ENCODE measurements at places on chromosomes 11 and 22. TPM values are rescaled to one million over a fixed set of nuclear protein-coding genes. Genes with fewer than 3 reads are reported as not detected.
A peak's percentile ranks its signal among the peaks of the same experiment; 100 is the strongest.

GRCh38 chr11:1916132-1916985 is 3.1 kb upstream of the TNNT3 start:
- H3K36me3 ChIP-seq, result no peaks in the 10 kb centered on the region
- DNase-seq, result no peak
- no peak overlapping the region for H3K4me3 ChIP-seq
- no peaks in the 10 kb centered on the region for H3K4me1 ChIP-seq
- no peaks in the 10 kb centered on the region for H3K27me3 ChIP-seq

GRCh38 chr11:64026575-64027205 is 9.0 kb upstream of the FLRT1 start:
- no peaks in the 10 kb centered on the region for H3K27me3 ChIP-seq
- H3K4me1 ChIP-seq, result peaks cover 12% of the 10 kb centered on the region
- no peaks in the 10 kb centered on the region for H3K36me3 ChIP-seq
- no peak overlapping the region for H3K4me3 ChIP-seq
- H3K27ac ChIP-seq, result no peak overlapping the region

- H3K36me3 ChIP-seq, result peaks cover 99% of the 10 kb centered on the region
- no peak overlapping the region for H3K4me3 ChIP-seq
- no peak overlapping the region for H3K27ac ChIP-seq
- H3K27me3 ChIP-seq, result no peaks in the 10 kb centered on the region
- peaks cover 24% of the 10 kb centered on the region for H3K4me1 ChIP-seq
Measured at GRCh38 chr22:38497869-38498268, 8.2 kb downstream of the DDX17 start.

- peak; percentile 59 for DNase-seq
- peaks cover 43% of the 10 kb centered on the region for H3K36me3 ChIP-seq
- peaks cover 52% of the 10 kb centered on the region for H3K4me1 ChIP-seq
- H3K27me3 ChIP-seq, result no peaks in the 10 kb centered on the region
- no peak overlapping the region for H3K27ac ChIP-seq
- H3K4me3 ChIP-seq, result no peak overlapping the region
Measured at GRCh38 chr22:21591695-21592094, 24.2 kb downstream of the UBE2L3 start.

DNA sequence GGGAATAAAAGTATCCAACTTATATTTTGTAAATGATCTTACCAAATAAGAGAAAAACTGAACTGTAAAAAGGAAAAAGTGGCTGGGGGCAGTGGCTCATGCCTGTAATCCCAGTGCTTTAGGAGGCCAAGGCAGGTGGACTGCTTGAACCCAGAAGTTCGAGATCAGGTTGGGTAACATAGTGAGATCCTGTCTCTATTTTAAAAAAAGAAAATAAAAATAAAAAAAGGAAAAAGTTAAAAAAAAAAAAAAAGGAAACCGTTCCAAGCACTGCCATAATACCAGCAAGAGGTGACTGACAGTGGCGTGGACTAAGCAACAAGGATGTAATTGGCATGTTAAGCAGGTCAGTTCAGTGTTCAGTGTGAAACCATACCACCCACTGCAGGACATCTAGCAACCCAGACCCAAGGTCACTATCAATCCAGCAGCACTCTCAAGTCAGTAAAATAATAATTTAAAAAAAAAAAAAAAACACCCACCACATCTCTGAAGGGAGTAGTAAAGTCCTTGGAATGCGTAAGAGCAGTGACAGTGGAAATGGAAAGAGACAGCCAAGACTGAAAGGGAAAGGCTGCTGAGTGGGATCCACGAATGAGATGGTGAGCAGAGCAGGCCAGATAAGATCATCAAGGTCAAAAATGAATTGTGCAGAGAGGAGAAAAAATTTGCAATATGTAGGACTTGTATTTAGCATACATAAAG is 43.6 kb downstream of the MAPK1 start:
- H3K27ac ChIP-seq, result no peak overlapping the region
- no peak overlapping the region for H3K4me3 ChIP-seq
- H3K4me1 ChIP-seq, result peaks cover 47% of the 10 kb centered on the region
- DNase-seq, result no peak
- H3K27me3 ChIP-seq, result no peaks in the 10 kb centered on the region

- H3K4me1 ChIP-seq, result no peaks in the 10 kb centered on the region
- H3K27ac ChIP-seq, result no peak overlapping the region
- no peaks in the 10 kb centered on the region for H3K36me3 ChIP-seq
- no peak overlapping the region for H3K4me3 ChIP-seq
- no peaks in the 10 kb centered on the region for H3K27me3 ChIP-seq
Measured at GRCh38 chr11:11070976-11071375, 213.1 kb upstream of the ZBED5 start.

DNA sequence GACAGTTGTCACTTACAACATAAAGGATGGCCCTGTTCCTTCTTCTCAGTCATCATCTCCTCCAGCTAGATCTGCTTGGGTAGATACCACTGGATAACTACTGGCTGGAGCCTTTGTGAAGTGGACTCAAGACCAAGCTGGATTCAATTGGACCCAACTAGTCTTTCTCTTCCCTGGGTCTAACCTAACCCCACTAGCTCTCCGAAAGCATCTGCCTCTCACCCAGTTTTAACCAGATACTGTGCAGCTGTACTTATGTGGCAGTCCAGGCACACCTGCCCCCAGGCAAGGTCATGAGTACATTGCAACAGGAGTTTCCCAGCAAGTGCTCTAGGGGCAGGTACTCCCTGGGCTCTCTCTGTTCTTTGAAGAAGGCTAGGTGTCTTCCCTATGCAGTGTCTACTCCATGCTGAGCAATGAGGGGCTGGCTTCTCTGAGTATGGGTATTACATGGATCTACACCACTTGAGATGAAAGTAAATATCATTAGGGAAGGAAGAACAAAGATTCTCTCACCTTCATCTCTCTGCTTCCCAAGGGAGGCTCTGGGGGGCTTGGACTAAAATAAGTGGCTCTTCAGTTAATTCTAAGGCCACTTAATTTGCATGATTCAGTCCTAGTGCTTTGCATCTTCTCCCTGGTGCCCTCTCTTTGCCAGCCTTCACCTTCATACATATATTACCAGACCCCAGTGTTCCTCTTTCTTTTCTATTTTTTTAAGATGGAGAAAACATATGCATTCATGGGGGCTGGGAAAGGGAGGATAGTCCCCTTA is 236.1 kb downstream of the NXPE2 start:
- H3K4me3 ChIP-seq, result no peak overlapping the region
- no peaks in the 10 kb centered on the region for H3K4me1 ChIP-seq
- DNase-seq, result no peak
- no peak overlapping the region for H3K27ac ChIP-seq
- no peaks in the 10 kb centered on the region for H3K27me3 ChIP-seq
- H3K36me3 ChIP-seq, result no peaks in the 10 kb centered on the region

GRCh38 chr22:17773606-17774205 is 563 bp downstream of the BID start:
- H3K27ac ChIP-seq, result peak overlapping the region; percentile 75
- H3K36me3 ChIP-seq, result no peaks in the 10 kb centered on the region
- peak; percentile 65 for DNase-seq
- peaks cover 52% of the 10 kb centered on the region for H3K4me1 ChIP-seq
- peak overlapping the region; percentile 75 for H3K4me3 ChIP-seq

DNA sequence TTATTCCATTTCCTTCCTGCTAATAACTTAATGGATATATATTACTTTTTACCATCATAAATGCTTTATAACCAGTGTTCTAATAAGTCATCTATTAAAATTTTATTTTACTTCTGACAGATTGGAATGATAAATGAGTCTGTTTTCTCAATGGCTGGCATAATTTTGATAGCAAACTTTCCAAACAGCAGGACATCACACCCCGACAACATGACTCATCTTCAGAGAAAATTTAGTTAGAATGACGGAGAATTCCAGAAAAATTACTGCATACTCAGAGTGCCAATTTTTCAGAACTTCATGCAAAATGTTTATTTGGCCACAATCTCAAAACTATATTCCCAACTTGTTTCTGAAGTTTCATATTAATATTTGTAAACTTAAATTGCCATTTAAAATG is 174.4 kb downstream of the SWAP70 start:
- H3K36me3 ChIP-seq, result peaks cover 16% of the 10 kb centered on the region
- H3K27ac ChIP-seq, result no peak overlapping the region
- H3K4me1 ChIP-seq, result no peaks in the 10 kb centered on the region
- H3K27me3 ChIP-seq, result no peaks in the 10 kb centered on the region
- no peak for DNase-seq

DNA sequence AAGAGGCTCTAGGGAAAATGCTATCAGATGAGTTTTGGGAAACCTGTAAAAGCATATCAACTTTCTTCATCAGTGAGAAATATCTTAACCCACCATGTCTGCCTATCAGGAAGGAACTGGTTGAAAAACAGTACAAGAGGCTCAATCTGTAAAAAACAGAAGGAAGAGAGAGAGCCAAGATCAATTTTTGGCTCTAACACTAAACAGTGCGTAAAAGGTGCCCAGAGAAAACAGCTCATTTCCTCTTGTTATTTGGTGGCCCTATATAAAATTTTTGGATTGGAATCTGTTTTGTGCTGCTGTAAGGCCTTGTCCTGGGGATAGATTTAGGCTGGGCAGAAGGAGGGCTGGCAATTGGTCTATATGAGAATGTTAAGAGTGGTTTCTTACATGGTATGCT is 12.1 kb downstream of the MS4A2 start:
- H3K36me3 ChIP-seq, result no peaks in the 10 kb centered on the region
- no peaks in the 10 kb centered on the region for H3K4me1 ChIP-seq
- no peak overlapping the region for H3K4me3 ChIP-seq
- no peaks in the 10 kb centered on the region for H3K27me3 ChIP-seq
- H3K27ac ChIP-seq, result no peak overlapping the region
- DNase-seq, result no peak

GRCh38 chr22:42887523-42888507 is 30.7 kb upstream of the ARFGAP3 start:
- peaks cover 18% of the 10 kb centered on the region for H3K4me1 ChIP-seq
- H3K36me3 ChIP-seq, result peaks cover 81% of the 10 kb centered on the region
- H3K4me3 ChIP-seq, result no peak overlapping the region

DNA sequence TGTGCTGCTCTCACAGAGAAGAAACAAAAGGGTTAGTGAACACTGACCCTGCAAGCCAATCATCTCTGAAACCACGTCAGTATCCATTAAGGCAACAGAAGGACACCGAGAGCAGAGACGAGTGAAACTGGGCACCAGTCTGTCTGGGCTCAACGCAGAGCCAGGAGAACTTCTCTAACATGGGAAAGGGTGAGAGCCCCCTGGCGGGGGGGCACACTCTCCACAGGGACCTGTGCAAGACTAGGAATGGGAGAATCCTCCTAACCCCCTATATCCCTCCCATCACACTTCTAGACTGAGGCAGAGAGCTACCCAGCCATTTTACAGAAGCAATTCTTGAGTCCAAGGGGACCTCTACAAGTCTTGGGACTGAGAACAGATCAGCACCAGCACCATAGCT is 285.8 kb downstream of the SOX6 start:
- H3K27me3 ChIP-seq, result no peaks in the 10 kb centered on the region
- H3K27ac ChIP-seq, result no peak overlapping the region
- no peaks in the 10 kb centered on the region for H3K36me3 ChIP-seq
- no peak for DNase-seq

DNA sequence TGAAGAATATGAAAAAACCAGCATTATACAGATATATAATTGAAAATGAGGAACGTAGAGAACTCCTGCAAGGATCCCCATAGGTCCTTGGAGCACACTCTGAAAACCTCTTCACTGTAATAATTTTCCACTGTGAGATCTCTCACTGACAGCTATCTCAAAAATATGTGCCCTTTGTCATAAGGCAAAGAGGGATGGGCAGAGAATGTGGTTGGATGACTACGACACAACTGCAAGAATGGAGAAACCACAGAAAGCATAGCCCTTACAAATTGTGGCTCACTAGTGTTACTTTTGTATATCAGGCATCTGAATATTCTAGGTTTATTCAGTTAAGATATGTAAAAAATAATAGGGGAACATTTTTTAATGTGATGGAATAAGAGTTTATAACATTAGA is 7.9 kb upstream of the CTSC start:
- no peak overlapping the region for H3K27ac ChIP-seq
- no peaks in the 10 kb centered on the region for H3K27me3 ChIP-seq
- peaks cover 4% of the 10 kb centered on the region for H3K4me1 ChIP-seq
- DNase-seq, result no peak
- H3K4me3 ChIP-seq, result no peak overlapping the region

- no peak overlapping the region for H3K4me3 ChIP-seq
- DNase-seq, result peak; percentile 52
- no peaks in the 10 kb centered on the region for H3K36me3 ChIP-seq
Measured at GRCh38 chr11:126594921-126595367, 239.5 kb downstream of the ST3GAL4 start.

- H3K36me3 ChIP-seq, result no peaks in the 10 kb centered on the region
- no peak overlapping the region for H3K4me3 ChIP-seq
- no peaks in the 10 kb centered on the region for H3K27me3 ChIP-seq
Measured at GRCh38 chr11:115067900-115068530, 389.7 kb downstream of the NXPE2 start.

DNA sequence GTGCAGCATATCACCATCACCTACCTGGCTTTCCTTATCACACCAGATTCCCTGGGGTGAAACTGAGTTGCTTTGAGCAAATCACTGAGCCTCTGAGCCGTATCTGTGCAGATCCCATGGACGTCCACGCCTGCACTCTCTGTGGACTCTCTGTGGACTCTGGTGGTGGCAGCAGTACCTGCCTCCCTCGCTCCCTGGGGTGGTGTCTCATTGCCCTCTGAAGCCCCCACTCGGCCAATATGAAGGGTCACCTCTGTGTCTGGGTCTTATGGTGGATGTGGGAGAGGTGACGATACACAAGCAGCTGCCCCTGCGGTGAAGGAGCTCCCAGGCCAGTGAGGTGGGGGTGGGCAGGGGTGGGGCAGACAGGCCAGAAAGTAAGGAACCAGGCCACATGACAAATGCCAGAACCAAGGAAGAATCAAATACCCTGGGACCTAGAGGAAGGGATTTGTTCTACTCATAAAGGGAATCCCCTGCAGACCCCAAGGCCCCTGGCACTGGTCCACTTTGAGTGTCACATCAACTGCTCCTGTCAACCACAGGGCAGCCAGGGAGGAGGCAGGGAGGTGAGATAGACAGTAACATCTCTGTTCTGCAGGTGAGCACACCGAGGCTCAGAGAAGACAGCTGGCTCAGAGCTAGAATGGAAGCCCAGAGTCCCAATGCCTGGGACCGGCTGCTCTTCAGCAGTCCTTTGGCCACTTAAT is 9.2 kb upstream of the CHST1 start:
- H3K4me3 ChIP-seq, result no peak overlapping the region
- no peaks in the 10 kb centered on the region for H3K36me3 ChIP-seq
- H3K27me3 ChIP-seq, result no peaks in the 10 kb centered on the region
- no peaks in the 10 kb centered on the region for H3K4me1 ChIP-seq
- H3K27ac ChIP-seq, result no peak overlapping the region

GRCh38 chr11:119928047-119928446 is 199.0 kb upstream of the NECTIN1 start:
- H3K4me3 ChIP-seq, result no peak overlapping the region
- H3K27ac ChIP-seq, result no peak overlapping the region
- no peaks in the 10 kb centered on the region for H3K36me3 ChIP-seq
- no peaks in the 10 kb centered on the region for H3K4me1 ChIP-seq
- no peaks in the 10 kb centered on the region for H3K27me3 ChIP-seq
- DNase-seq, result no peak

Gene CHRDL2
- 1.2 TPM for total RNA-seq

Gene STK33
- total RNA-seq, result 17.3 TPM

Gene LRRC75B
- 10.2 TPM for total RNA-seq

Gene VPREB1
- total RNA-seq, result not detected

Gene TCIRG1
- 276 TPM for total RNA-seq

Gene OR5B17
- total RNA-seq, result not detected

Gene SEPTIN3
- 2.5 TPM for total RNA-seq

All from lower lobe of right lung (tissue), 2 donors.